ENCODE measurements at places on chromosomes 12 and 14.

GRCh38 chr12:111764120-111764821 lies 2.5 kb upstream of the ALDH2 start:
- DNase-seq = no peak

DNA sequence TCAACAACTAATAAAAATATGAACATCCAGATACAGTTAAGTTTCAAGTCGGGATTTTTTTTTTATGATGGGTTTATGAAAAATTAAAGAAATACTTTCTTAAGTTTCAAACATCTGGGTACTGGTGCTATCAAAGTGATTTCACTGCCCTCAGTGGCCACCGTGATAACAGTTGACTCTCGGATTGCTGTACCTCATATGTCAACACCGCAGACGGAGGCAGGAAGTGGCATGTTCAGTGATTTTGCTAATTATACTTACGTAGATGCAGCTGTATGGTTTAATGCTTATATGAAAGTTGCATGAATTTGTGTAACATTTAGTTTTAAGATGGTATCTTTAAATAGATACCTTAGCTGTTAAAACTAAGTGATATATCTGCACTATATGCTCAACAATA lies 20.8 kb upstream of the FBLN5 start:
- DNase-seq = no peak

GRCh38 chr12:125487336-125487735 lies 422.1 kb downstream of the AACS start:
- DNase-seq = no peak

GRCh38 chr12:89351489-89352241 lies 636 bp downstream of the DUSP6 start:
- no peak for DNase-seq

GRCh38 chr12:53924521-53925405 lies 13.9 kb upstream of the HOXC13 start:
- no peak for DNase-seq

- no peak for DNase-seq
Observed at GRCh38 chr12:121127501-121127900, 5.2 kb upstream of the P2RX7 start.
